SJSA1 (cell line): ENCODE measurements at places on chromosomes 12 and 14. TPM values are rescaled to one million over a fixed set of nuclear protein-coding genes. Genes with fewer than 3 reads are reported as not detected.

C14orf39 gene
- total RNA-seq: 0.05 TPM in 1 of 2 replicates, not detected in the other

NUDT14 gene
- 31.8 and 41.3 TPM in 2 replicates for total RNA-seq

OR6C2 gene
- not detected in 2 replicates for total RNA-seq

DNA sequence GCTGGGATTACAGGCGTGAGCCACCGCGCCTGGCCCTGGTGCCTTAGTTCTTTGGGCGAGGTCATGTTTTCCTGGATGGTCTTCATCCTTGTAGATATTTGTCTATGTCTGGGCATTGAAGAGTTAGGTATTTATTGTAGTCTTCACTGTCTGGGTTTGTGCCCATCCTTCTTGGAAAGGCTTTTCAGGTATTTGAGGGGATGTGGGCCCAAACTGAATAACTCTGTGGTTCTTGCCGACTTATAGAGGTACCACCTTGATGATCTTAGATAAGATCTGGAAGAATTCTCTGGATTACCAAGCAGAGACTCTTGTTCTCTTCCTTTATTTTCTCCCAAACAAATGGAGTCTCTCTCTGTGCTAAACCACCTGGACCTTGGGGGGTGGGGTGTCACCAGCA is 18.9 kb downstream of the FGD4 start:
- no peak overlapping the region for H3K4me3 ChIP-seq
- no peaks in the 10 kb centered on the region for H3K36me3 ChIP-seq
- H3K27me3 ChIP-seq: no peaks in the 10 kb centered on the region
- 0 out of 2 replicates have a peak, but pooled peaks cover 3% of the 10 kb centered on the region for H3K4me1 ChIP-seq
- no peak overlapping the region for H3K27ac ChIP-seq

GRCh38 chr14:59096303-59096702 is 92.2 kb upstream of the DAAM1 start:
- no peak overlapping the region for H3K27ac ChIP-seq
- H3K36me3 ChIP-seq: no peaks in the 10 kb centered on the region
- peaks cover 18% of the 10 kb centered on the region for H3K4me1 ChIP-seq
- H3K4me3 ChIP-seq: no peak overlapping the region
- H3K27me3 ChIP-seq: no peaks in the 10 kb centered on the region
- DNase-seq: no peak
